ENCODE measurements at places on chromosomes 5 and 9. TPM values are rescaled to one million over a fixed set of nuclear protein-coding genes. Genes with fewer than 3 reads are reported as not detected.

DNA sequence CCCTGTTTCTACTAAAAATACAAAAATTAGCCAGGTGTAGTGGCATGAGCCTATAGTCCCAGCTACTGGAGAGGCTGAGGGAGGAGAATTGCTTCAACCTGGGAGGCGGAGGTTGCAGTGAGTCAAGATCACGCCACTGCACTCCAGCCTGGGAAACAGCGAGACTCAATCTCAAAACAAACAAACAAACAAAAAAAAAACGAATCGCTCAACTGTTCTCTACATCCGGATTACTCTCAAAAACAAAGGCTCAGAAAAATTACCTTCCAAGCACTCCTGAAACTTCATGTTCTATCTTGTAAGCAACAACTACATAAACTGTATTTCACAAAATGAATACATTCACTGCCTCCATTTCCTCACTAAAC lies 14.0 kb downstream of the UBAP2 start:
- H3K27ac ChIP-seq, result no peak overlapping the region
- H3K4me3 ChIP-seq, result no peak overlapping the region
- no peak for DNase-seq
- H3K36me3 ChIP-seq, result no peaks in the 10 kb centered on the region

DNA sequence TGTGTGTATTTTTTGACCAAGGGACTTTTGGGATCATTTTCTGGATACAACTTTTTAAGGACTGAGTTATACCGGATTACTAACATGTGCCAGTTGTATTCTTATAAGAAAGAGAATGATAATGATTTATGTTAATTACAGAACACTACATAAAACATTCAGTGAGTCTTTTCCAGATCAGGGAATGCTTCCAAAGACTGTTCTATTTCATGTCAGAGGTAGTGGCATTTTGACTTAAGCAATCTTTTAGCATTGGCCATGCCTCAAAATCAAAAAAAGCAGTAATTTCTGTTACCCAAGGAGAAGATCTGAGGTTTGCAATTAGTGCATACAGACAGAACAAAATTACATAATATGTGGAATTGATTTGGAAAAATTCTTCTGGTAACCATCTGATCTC lies 413.0 kb upstream of the CDH9 start:
- H3K4me3 ChIP-seq, result no peak overlapping the region
- no peaks in the 10 kb centered on the region for H3K27me3 ChIP-seq
- no peak for DNase-seq
- no peaks in the 10 kb centered on the region for H3K36me3 ChIP-seq
- H3K27ac ChIP-seq, result no peak overlapping the region

DNA sequence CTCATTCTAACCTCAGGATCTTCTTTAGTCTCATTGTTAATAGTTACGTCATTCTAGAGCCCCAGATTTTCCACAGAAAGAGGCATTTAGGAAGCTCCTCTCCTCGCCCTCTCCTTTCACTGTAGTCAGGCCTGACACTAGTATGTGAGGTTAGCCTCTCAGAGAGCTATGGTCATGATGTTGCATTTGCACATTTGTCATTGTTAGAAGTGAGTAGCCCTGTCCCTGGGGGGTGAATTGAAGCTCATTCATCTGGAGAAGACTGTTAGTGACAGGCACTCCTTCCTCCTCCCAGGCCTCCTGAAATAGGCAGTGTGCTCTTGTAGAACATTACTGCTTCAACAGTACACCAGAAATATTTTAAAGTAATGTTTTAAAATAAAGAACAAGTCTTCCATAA lies 26.6 kb upstream of the LRRTM2 start:
- peaks cover 9% of the 10 kb centered on the region for H3K36me3 ChIP-seq
- H3K4me3 ChIP-seq, result no peak overlapping the region
- no peak overlapping the region for H3K27ac ChIP-seq
- peaks cover 40% of the 10 kb centered on the region for H3K27me3 ChIP-seq
- peaks cover 39% of the 10 kb centered on the region for H3K4me1 ChIP-seq
- no peak for DNase-seq

The LRRC26 gene
- total RNA-seq, result not detected

- DNase-seq, result no peak
- no peak overlapping the region for H3K27ac ChIP-seq
- peaks cover 6% of the 10 kb centered on the region for H3K27me3 ChIP-seq
- no peaks in the 10 kb centered on the region for H3K36me3 ChIP-seq
Observed at GRCh38 chr5:81349161-81349560, 44.8 kb downstream of the ACOT12 start.

GRCh38 chr9:134247918-134248631 lies 78.2 kb upstream of the RXRA start:
- peaks cover 17% of the 10 kb centered on the region for H3K4me1 ChIP-seq
- H3K36me3 ChIP-seq, result peaks cover 4% of the 10 kb centered on the region
- no peak overlapping the region for H3K27ac ChIP-seq

The BSPRY gene
- total RNA-seq, result 14.3 TPM

DNA sequence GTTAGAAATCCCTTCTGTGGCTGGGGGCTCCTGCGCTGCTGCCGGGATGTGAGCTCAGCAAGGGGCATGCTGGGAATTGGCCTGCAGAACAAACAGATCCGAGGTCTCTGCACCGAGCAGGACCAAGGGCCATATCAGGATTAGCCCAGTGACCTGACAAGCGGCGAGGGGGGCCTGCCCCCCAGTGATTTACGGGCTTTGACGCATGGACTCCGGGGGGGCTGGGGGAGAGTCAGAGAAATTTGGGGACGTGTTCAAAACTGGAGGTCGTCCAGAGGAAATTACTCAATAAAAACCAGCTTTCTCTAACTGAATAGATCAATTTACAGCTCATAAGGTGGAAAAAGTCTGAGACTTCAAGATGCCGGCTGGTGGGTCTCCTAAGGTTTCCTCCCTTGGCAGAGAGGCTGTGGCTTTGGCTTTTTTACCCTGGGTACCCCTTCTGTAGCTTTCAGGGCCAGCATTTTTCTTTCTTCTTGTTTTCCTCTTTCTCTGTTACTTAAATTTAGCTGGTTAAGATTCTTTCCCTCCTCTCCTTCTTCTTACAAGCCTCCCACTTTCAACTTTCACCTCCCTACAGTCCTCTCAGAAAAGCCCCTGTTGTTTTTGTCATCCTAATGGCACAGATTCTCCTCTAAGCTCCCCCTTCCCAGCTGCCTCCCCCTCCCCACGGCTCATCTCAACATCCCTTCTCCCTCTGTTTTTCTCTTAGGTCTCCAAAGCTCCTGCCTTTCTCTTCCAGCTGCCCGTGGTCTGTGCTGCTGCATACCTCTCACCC lies 551.0 kb downstream of the CCDC171 start:
- DNase-seq, result no peak
- no peaks in the 10 kb centered on the region for H3K36me3 ChIP-seq
- H3K4me1 ChIP-seq, result no peaks in the 10 kb centered on the region
- no peaks in the 10 kb centered on the region for H3K27me3 ChIP-seq
- no peak overlapping the region for H3K4me3 ChIP-seq
- H3K27ac ChIP-seq, result no peak overlapping the region

GRCh38 chr5:176671890-176672747 lies 24.8 kb downstream of the TSPAN17 start:
- no peaks in the 10 kb centered on the region for H3K36me3 ChIP-seq
- H3K4me3 ChIP-seq, result no peak overlapping the region
- H3K4me1 ChIP-seq, result no peaks in the 10 kb centered on the region

The FOXI1 gene
- total RNA-seq, result not detected

Measured in activated T-cell treated with anti-CD3 and anti-CD28 coated beads, Interleukin-2, amount 50 U/mL, for 72 hours (primary cell).